ENCODE measurements at places on chromosomes 7 and 10.

- DNase-seq, result no peak
Measured at GRCh38 chr10:24727786-24728185, 4.1 kb upstream of the ARHGAP21 start.

- no peak for DNase-seq
Measured at GRCh38 chr7:96157856-96158255, 164.0 kb downstream of the SLC25A13 start.

- no peak for DNase-seq
Measured at GRCh38 chr7:51528172-51528571, 211.6 kb upstream of the COBL start.

GRCh38 chr7:134301592-134301991 is 15.1 kb downstream of the SLC35B4 start:
- DNase-seq, result no peak

DNA sequence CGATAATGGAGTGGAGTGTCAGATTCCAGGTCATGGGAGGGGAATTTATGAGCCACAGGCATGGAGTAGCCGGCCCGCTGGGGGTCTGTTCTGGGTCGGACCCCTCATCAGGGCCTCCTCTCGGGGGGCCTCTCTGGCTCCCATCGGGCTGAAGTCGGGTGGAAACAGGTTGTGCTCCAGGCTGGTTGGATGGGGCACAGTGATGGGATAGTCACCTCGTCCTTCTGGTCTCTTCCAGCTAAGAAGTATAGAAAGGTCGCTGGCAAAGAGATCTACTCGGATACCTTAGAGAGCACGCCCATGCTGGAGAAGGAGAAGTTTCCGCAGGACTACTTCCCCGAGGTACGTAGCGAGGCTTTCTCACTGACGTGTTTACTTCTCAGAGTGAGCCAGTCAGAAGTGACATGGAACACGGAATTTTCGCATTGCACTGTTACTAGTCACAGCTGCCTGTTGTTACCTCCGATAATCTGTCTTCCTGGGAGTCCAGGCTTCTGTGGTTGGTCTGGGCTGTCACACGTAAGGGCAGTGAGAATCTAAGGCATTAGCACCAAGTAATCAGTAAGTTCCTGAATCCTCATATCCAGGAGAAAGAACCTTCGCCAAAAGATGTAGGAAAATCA is 88.3 kb downstream of the NKX6-2 start:
- DNase-seq, result no peak

DNA sequence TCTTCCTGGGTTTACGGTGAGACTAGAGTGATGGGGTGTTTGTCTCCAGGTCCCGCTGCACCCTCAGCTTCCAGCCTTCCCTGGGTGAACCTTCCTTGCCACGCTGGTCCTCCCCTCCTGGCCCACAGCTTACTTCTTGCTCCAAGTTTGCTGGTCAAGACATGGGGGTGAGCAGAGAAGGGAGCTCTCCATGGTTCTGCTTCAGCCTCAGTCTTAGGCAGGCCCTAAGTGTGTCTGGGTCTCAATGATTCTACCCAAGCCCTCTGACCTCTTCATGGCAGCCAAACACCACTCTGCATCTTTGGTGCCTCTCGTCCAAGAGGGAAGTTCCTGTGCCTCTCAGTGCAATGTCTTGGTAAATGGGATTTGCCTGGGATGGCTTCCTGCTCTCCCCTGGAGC is 356.5 kb upstream of the KLF6 start:
- no peak for DNase-seq

GRCh38 chr10:6224781-6225180 is 22.0 kb downstream of the PFKFB3 start:
- DNase-seq, result no peak

GRCh38 chr7:151386301-151387160 is 23.3 kb downstream of the WDR86 start:
- no peak for DNase-seq

DNA sequence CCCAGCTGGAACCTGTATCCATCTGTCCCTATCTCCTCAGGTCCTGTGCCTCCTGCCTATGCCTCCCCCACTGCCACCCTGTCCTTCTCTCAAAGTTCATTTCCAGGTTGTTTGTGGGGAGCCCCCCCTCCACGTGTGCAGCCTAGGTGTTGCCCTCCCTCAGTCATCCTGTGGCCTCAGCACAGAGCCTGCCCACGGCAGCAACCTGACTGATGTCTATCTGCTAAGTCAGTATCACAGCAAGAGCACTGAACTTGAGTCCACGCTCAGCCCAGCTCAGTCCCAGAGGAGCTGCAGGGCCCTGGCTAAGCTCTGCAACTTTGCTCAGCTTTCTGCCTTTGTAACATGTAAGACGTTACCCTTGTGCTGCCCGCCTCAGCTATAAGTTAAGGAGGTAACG is 28.7 kb downstream of the FAM53B start:
- no peak for DNase-seq

GRCh38 chr10:131396121-131397050 is 84.9 kb upstream of the TCERG1L start:
- DNase-seq, result no peak

DNA sequence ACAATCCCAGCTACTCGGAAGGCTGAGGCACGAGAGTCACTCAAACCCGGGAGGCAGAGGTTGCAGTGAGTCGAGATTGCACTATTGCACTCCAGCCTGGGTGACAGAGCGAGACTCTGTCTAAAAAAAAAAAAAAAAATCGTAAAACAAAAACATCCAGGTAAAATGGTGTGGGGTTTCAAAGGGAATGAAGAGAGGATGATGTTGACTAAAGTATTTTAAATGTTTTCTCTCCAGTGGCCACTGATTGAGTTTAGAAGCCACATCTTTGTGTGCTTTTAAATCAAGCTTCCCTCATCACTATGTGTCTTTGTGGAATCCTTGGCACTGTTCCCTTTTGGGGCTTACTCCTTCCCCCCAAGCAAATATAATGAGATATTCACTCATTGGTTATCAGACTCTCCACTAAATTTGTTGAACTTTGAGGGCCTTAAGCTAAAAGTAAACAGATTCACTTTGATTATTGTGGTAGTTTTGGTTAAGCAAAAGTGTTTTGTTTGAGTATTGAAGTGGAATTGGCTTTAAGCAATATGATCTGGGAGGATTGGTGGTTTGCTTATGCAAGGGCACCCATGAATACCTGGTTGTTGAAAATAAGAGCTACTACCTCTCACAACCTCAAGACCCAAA is 162.9 kb downstream of the CDK14 start:
- DNase-seq, result no peak

GRCh38 chr7:1493571-1493970 is 10.6 kb downstream of the INTS1 start:
- no peak for DNase-seq

DNA sequence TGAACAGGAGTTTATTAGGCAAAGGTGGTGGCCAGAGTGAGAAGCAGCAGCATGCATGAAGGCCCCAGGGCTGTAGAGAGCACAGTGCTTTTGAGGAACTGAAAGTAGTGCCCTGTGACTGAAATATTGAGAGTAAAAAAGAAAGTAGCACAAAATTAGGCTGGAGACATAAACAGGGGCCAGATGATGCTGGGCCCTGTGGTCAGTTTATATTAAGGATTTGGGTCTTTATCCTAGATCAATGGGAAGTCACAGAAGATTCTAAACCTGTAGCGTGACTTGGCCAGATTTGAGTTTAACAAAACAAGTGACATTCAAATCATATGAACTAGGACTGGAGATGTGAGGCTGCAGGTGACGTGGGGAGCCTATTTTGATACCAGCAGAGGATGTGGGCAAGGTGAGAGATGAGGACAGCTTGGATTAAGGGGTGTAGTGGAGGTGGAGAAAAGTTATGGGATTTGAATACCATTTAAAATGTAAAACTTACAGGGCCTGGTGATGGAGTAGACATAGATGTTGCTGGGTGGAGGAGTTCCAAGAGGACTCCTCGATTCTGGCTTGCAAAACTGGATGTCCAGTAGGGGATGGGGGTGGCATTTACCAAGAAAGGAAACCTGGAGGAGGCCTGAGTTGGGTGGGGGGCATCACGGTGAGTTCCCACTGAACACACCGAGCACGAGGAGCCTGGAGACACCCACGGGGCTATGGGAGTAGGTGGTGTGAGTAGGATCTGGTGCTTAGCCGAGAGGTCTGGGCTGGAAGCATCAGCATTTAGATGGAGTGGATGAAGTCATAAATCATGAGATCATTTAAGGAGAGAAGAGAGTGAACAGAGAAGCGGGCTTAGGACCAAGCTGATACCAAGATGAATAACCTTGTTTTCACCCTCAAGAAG is 52.8 kb downstream of the HHEX start:
- DNase-seq, result no peak

- DNase-seq, result no peak
Measured at GRCh38 chr10:47184724-47185330, 115.2 kb upstream of the GDF10 start.

- DNase-seq, result no peak
Measured at GRCh38 chr10:127997937-127998336, 91.0 kb downstream of the PTPRE start.

- no peak for DNase-seq
Measured at GRCh38 chr10:3406556-3406955, 234.0 kb upstream of the PITRM1 start.

GRCh38 chr10:98045785-98046389 is 15.5 kb upstream of the CRTAC1 start:
- no peak for DNase-seq

- no peak for DNase-seq
Measured at GRCh38 chr7:72278550-72278949, 133.6 kb downstream of the CALN1 start.

DNA sequence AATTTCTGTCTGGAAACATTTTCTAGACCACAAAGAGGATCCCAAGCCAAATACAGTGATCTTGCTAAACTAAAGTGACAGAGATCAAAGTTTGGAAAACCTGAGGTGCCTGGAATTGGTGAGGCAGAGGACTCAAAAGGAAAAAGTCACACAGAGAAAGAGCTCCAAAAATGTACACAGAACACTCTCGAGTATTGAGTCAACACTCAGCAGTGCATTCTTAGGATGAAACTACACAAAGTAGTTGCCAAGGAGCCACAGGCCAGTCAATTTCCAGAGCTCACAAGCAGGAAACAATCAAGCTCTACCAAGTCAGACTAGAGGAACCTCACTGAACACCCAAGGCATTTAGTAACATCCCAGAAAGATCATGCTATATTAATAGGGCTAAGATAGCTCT is 61.3 kb downstream of the MICU1 start:
- DNase-seq, result no peak

DNA sequence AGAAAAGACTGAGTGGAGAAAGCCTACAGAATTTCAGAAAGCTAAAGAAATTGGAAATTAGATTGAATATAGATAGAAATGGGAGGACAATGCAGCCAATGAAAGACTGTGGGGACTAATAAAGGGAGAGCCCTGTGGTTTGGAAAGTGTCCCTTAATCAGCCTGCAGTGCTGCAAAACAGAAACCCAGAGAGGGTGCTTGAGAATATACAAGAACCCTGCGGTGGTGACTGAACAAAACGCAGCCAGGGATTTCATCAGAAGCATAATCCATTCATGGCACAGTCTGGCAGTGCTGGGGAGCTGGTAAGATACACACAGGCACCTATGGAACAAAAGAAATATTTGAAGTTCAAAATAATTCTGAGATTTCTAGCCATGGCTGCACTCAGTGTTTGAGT is 19.1 kb downstream of the CEP41 start:
- no peak for DNase-seq

GRCh38 chr7:100472121-100472851 is 6.7 kb downstream of the TSC22D4 start:
- no peak for DNase-seq

GRCh38 chr7:115722302-115722977 is 308.1 kb downstream of the TFEC start:
- DNase-seq, result no peak

GRCh38 chr7:28738412-28738811 is 219.7 kb downstream of the TRIL start:
- no peak for DNase-seq

DNA sequence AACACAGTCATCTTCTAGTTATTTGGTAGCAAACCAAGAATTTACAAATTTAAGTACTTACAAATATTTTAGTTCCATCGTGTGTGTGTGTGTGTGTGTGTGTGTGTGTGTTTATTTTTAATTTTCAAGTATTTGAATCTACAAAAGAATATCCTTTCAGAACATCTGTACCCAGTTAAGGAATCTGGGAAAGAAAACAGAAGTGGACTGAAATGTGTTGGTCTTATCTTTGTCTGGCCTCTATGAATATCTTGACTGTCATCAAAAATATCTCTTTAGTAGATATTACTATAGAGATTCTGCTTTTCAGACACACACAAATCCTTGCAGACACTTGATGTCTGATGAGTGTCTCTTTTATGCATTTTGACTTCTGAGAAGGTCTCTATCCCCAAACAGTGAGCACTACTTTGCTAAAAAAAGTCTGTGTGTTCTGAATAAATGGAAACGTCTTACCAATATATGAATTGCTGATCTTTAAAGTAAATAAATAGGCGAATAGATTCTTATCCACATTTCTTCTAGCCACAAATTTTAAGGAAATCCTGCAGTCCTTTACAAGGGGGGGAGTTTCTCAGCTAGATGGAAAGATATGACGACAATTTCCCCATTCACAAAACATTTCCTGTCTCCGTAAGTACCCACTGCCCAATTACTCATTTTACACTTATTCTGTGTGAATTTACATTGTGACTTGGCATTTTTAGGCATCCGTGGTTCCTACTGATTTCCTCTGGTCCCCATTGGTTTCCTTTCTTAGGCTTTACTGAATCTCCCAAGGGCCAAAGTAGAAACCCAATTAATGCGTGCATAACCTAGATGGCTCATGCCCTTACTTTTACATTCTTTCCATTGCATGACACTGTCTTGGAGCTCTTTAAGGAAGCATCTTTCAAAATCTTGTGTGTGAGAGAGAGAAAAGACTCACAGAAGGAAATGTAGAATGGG is 36.0 kb downstream of the NRCAM start:
- DNase-seq, result no peak

GRCh38 chr10:77837248-77837924 is 89.2 kb downstream of the DLG5 start:
- no peak for DNase-seq

DNA sequence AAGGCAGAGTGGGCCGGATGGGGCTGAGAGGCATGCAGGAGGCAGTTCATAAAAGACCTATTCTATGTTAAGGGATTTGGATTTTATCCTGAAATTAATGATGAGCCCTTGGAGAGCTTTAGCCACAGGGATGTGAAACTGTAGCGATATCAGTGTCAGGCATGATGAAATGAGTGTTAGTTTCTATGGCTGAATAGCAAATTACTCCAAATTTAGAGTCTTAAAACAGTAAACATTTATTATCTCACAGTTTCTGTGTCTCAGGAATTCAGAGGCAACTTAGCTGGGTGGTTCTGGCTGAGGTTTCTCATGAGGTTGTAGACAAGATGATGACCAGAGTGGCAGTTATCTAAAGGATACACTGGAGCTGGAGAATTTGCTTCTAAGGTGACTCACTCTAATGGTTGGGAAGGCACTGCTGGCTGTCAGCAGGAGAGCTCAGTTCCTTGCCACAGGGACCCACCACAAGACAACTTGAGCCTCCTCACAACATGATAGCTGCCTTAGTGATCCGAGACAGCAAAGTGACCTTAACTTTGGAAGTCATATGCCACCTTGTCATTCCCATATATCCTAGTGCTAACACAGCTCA is 36.7 kb upstream of the SFTPD start:
- DNase-seq, result no peak

GRCh38 chr10:74329873-74330272 is 178.9 kb downstream of the ADK start:
- DNase-seq, result no peak

GRCh38 chr7:90412458-90413184 is 9.4 kb downstream of the CLDN12 start:
- no peak for DNase-seq

All from cortex of kidney (tissue), 1 donor.